NCI-H510A treated with DMSO at 0.1 percent for 48 hours (cell line): ENCODE measurements at places on chromosomes 16 and 17.

DNA sequence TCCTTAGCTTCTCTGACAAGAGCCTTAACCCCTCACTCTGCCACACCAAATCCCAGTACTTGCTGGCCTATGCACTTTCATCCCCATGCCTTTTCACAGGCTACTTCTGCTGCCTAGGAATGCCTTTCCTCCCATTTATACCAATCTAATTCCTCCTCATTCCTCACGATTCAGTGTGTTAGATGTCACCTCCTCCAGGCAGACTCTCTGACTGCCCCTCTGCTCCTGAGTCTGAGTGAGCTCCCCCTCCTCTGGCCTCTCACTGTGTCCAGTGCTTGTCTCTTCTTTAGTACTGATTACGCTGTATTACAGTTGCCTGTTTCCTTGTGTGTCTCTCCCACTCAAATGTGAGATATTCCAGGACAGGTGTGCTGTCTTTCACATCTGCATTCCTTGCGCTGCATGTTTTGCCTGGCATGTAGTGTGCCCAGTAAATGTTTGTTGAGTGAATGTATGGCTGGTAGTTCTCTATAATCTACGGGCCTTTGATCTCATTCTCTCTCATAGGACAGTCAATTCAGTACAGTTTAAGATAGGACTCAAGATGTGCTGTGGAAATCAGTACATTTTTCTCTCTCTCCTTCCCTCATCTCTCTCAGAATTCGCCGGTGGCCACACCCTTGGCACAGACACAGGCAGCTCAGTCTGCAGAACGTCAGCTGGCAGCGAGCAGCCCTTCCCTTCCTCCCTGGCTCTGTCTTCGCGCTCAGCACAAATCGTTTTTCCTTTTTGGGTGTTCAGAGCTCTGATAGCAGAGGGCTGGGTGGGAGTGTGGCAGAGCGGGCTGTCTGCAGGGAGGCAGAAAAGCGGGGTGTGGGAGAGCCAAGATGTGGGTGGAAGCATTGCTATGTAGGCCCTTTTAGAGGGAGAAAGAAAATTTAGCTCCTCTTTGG lies 18.5 kb downstream of the ARL4D start:
- DNase-seq: no peak

GRCh38 chr16:58352690-58353089 lies 39.6 kb upstream of the GINS3 start:
- DNase-seq: no peak

DNA sequence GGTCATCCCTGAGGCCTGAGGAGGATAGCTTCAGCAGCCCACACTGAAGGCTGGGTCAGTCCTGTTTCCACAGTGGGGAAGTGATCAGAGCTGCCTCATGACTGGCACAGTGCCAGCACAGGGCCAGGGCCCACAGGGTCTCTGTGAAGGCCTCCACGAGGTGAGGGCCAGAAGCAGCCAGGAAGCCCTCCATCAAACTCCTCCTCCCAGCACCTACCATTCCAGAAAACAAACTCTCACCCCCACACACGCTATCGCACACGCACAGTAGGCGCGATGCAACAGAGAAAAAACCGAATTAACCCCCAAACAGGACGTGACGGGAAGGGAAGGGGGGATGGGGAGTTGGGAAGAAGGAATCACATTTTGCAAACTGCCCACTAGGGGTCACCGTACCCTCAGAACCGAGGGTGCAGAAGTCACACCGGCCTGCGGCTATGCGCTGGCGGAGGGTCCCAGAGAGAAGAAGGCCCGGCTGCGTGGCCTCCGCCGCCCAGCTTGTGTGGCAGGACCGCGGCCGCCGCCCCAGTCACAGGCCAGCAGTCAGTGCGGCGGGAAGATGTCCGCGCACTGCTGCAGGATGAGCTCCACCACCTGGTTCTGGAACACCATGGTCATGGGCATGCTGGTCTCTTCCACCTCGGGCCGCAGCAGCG lies 37.6 kb downstream of the ARHGAP27 start:
- DNase-seq: peak; percentile 60

GRCh38 chr16:53089434-53090285 lies 34.9 kb downstream of the CHD9 start:
- no peak for DNase-seq

DNA sequence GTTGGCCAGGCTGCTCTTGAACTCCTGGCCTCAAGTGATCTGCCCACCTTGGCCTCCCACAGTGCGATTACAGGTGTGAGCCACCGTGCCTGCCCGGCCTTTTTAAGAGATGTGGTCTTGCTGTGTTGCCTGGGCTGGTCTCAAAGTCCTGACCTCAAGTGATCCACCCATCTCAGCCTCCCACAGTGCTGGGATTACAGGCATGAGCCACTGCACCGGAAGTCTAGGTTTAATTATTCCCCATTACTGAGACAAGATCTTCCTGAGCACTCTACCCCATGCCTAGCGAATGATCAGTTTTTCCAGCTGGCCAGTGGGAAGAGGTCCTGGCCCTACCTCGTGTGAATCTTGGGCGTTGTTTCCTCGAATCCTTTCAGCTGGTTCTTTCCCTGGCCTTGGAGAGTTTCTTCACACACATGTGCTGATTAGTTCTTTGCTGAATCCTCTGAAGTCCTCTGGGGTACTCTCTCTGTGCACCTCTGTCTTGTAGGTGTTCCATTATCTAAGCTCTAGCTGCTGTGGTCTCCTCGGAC lies 18.9 kb downstream of the C16orf54 start:
- no peak for DNase-seq
